H1 (cell line): ENCODE measurements at places on chromosomes 5 and 9.

GRCh38 chr9:109519366-109519765 is 21.3 kb upstream of the PTPN3 start:
- DNase-seq = no peak

DNA sequence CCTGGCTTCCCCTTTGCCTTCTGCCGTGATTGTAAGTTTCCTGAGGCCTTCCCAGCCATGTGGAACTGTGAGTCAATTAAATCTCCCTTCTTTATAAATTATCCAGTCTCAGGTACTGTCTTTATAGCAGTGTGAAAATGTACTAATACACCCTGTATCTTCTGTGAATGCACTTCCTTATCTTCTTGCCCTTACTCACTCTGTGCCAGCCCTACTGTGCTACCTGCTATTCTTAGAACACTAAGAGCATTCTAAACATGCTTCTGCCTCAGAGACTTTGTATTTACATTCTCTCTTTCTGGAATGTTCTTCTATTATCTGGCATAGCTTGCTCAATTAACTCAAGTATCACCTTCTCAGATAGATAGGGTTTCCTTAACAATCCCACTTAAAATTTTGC is 164.4 kb upstream of the EDIL3 start:
- no peak for DNase-seq

DNA sequence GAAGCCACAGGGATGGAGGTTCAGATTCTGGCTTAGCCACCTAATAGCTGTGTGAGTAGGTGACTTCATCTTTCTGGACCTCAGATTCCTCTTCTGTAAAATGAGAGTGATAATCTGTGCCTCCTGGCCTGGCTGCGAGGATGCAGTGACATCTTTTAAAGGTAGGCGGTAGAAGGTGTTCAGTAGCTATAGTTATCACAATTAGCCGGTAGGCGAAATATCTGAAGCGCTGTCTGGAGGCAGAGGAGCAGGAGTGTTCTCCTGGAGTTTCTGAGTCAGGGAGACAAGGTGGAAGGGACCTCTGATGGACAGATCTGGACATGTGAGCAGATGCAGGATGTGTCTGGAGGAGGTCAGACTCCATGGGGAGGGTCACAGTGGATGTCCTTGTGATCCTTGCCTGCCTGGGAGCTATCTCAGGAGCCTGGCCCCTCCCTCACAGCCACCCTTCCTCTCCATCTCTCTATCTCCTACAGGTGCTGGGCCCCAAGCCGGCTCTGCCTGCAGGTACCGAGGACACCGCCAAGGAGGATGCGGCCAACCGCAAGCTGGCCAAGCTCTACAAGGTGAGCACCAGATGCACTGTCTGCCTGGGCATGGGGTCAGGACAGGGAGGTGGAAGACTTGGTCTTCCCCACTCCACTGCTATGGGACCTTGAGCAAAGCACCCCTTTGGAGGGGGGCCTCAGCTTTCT is 45.6 kb downstream of the GSN start:
- DNase-seq = no peak

DNA sequence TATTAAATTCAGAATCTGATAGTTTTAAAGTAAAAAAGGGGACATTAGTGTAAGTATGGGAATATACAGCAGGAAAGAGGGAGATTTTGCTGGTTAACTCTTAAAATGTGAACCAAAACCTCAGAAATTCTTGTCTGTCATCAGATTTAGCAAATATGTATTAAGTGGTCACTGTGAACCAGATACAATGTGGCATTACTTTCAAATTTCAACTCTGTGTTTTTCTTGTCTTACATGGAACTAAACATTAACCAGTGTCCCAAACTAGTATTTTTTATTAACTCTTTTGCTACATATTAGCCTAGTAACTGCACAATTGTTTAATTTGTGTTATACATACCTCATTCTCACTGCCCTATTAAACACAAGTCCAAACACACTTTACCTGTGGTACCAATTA is 259.9 kb upstream of the RASA1 start:
- DNase-seq = no peak

DNA sequence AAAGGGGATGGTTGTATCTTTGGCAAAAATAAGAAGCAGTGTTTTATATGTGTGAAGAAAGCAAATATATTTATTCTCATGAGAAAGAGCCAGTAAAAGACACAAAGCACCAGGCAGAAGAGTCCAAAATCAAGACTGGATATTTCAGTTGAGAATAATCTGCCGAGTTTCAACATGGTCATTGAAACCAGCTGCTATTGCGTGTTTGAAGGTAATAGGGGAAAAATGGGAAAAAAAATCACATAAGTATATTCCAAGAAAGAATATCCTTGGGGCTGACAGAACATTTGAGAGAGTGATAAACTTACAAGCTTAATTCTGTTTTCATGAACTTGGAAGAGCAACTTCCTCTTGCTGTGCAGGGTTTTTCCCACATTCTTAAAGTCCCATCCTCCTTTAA is 79.9 kb downstream of the ISOC1 start:
- DNase-seq = no peak

DNA sequence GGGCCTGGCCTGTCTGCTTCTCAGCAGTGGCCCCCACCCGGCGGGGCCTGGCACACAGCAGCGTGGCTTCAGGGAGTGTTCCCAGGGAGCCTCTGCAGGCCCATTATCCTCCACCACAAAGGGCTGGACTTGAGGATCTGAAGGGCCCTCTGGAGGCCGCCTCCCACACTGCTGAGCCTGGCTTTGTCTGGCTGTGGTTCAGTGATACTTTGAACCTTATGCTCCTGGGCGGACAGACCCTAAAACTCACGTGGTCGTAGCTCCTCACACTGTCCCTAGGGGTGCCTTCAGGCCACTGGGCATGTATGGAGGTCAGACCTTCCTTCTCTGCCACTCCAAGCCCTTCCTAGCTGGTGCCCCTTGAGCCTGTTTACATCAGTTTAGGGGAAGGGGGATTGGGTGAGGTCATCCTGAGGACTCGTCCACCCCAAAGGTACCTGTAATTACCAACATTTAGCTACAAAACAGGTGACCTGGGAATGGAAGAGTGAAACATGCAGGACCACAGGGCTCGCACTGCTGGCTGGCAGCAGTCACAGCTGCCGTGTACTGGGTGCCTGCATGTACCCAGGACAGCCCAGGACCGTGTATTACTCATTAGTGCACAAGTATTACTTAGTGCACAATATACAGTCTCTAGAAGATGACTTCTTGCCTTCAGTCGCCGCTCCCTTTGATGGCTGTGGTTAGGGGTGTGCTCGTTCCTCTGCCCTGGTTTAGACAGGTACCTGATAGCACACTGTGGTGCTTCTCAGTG is 8.5 kb downstream of the GRHPR start:
- DNase-seq = no peak

GRCh38 chr5:82375488-82376244 is 97.5 kb upstream of the RPS23 start:
- no peak for DNase-seq

DNA sequence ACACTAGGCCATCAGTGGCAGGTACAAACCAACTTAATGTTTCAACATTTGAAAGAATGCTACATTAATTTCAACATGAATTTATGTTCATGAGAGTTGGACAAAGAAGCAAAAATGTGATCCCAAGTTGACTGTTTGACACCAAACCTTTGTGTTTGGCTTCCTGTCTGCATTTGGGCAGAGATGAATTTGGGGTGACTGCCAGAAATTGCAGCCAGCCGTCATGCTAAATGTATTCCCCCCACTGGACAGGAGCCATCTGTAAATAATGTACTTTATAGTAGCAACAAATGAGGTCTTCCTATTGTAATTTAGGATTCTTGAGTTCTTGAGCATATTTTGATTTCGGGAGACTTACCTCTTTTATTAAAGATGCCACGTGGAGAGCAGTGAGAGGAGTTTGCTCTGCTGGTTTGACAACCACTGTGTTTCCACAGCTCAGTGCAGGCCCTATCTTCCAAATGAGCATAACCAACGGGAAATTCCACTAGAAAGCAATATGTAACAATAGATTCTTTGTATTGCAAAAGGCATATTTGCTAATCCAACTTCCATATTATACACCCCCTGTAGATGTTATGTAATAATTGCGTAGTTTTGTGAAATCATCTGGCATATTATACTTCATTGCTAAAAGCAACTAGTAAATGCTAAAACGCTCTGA is 27.6 kb downstream of the ALDH1A1 start:
- no peak for DNase-seq

- DNase-seq = no peak
These were observed 6.5 kb upstream of the INSL6 start for GRCh38 chr9:5191985-5192384.

GRCh38 chr9:72276429-72276828 is 88.6 kb downstream of the ZFAND5 start:
- DNase-seq = no peak

DNA sequence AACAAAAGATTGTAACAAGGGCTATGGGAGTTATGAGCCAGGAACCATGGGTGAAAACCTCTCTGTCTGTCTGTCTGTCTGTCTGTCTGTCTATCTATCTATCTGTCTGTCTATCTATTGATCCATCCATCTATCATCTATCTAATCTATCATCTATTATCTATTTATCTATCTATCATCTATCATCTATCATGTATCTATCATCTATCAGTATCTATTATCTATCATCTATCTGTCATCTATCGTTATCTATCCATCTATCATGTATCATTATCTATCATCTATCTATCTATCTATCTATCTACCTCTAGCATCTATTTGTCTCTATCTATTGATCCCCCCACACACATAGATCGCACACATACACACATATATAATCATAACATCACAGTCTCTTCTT is 112.9 kb downstream of the INSYN2B start:
- DNase-seq = no peak

DNA sequence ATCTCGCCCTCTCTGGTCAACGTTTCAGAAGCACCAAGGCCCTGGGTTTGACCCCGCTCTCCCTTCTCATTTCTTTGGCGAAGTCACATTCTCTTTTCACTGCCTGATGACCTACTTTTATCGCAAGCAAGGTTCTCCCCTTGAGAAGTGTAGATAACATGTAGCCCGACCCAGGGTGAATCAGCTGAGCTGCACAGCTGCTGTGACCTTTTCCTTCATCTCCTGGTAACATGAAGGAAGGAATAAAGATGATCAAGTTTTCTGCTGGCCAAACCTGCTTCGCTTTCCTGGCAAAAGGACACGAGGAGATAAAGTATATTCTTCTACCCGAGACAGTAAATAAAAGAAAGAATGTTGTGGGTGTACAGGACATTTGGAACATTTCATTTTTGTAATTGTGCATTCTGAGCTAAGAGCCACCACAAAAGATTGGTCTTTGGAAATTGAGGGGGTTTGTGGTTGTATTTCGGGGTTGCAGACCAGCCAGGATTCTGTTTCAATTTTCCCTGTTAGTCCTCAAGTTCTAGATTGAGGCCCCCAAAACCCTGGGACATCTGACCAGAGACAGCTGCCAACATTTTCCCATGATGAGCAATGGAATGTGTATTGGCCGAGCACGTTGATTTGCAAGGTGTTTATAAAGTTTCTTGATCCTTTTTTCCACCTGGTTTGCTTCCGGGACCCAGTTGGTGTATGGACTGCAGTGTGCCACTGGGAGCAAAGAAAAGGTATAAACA is 155.1 kb upstream of the ZNF462 start:
- DNase-seq = no peak

DNA sequence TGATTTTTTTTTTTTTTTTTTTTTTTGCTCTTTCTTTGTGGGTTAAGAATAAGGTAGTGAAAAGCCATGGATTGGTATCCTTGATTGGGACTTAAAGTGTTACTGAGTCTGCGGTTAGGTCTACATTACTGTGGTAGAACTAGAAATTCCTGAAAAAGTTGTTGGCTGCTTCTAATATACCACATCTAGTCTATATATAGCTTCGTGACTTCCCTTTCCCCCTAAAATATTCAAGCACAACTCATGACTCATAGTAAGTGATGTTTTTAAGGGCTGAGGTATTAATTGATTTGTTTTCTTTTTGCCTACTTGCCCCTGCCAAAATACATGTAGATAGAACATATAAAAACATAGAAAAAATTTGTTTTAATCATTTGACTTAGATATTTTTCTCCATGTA is 247.6 kb downstream of the TMEM232 start:
- DNase-seq = no peak

DNA sequence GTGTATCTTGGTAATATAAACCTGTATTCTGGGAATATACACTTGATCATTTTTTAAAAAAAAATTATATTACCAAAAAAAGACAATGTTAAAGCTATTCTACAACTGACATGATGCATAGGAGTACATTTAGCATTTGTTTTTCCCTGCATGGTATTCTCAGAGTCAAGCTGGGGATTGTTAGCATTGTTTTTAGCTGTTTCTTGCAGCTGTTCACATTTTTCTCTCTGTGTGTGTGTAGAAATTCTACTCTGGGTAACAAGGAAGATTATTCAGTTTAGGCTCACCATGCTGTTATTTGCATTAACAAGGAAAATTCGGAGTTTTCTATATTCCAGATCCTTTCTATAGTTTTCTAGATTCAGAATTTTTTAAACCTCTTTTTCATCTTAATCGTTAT is 62.2 kb downstream of the ADAMTS16 start:
- no peak for DNase-seq

GRCh38 chr9:31519424-31519823 is 865.0 kb upstream of the ACO1 start:
- DNase-seq = no peak

- DNase-seq = no peak
These were observed 41.4 kb downstream of the PUM3 start for GRCh38 chr9:2802494-2802921.

- DNase-seq = no peak
These were observed 7.6 kb upstream of the EGR1 start for GRCh38 chr5:138457531-138458275.

DNA sequence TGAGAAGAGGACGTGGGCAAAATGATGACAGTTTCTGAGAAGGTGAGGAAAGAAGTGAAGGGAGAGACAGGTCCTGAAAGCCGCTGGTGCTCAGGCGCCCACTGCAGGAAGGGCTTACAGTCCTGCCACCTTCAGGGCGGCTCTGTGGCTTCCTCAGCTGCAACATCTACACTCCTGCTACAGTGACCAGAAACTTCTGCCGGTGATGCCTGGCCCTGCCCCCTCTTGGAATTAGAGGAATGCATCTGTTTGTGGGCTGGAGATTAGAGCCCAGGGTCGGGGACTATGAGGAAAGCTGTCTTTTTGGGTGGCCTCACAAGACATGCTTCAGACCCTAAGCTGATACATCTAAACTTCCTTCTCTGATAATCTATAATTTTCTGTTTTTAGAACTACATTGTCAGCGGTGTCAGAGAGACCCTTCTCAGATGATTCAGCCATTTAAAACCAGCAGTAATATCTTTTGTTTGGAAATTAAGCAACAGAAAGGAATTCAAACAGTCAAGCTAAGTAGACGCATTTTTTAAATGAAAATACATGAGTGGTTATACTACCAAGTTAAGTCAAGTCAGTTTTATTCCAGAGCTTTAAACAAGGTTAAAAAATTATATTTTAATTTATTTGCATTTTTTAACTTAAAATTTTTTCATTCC is 30.4 kb downstream of the PRDM6 start:
- DNase-seq = peak; percentile 68

GRCh38 chr5:148094336-148094735 is 30.6 kb downstream of the SPINK5 start:
- no peak for DNase-seq

DNA sequence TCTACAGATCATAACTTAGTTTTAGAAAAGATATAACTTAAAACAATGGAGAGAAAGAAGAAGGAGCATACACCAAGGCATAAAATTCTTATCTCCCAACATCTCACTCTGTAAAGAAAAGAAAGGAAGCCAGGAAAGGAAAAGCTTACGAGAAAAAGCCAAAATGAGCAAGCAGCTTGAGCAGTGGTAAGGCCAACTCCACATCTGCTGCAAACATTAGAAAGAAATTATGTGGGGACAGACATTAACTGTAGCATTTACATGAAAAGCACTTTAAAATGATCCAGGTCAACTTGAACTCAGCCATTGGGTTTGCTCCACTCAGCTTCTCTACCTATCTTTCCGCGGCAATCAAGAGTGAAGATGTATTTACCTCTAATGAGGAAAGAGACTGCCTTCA is 176.9 kb downstream of the BNC2 start:
- no peak for DNase-seq
